ENCODE measurements at places on chromosomes 5 and 9. TPM values are rescaled to one million over a fixed set of nuclear protein-coding genes. Genes with fewer than 3 reads are reported as not detected.

- DNase-seq: no peak
- H3K27me3 ChIP-seq: no peaks in the 10 kb centered on the region
- no peaks in the 10 kb centered on the region for H3K4me1 ChIP-seq
- no peak overlapping the region for H3K4me3 ChIP-seq
- H3K27ac ChIP-seq: no peak overlapping the region
Observed at GRCh38 chr5:130795037-130795436, 370.0 kb downstream of the HINT1 start.

DNA sequence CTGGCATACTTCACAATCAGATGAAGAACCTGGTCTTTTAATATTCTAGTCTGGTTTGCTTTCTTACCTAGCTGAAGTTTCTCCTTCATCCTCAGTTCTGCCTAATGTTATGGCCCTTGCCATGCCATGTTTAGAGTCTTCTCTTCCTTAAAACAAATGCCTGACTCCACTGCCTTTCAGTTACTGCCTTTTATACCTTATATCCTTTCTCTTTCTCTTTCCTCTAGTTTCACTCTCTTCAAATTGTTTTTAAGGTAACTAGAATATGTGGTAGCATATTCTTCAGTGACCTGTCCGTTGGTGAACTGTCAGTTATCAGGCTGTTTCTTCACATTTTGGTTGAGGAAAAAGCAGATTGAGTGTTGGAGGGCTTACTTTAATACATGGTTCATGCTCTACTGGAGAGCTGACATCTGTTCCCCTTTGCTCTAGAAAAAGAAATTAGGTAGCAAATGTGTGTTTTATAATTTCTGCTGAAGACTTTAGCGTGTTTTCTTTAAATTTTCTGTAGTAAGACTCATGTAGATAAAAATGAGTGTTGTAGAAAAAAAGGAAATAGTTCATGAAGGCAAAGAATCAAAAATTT, 103.8 kb downstream of the DMXL1 start:
- no peaks in the 10 kb centered on the region for H3K27me3 ChIP-seq
- peaks cover 11% of the 10 kb centered on the region for H3K36me3 ChIP-seq
- H3K27ac ChIP-seq: no peak overlapping the region
- H3K4me1 ChIP-seq: no peaks in the 10 kb centered on the region

GRCh38 chr5:151685749-151686673, 704 bp downstream of the SPARC start:
- no peaks in the 10 kb centered on the region for H3K27me3 ChIP-seq
- peak overlapping the region; percentile 100 for H3K27ac ChIP-seq
- no peak for DNase-seq
- peaks cover 50% of the 10 kb centered on the region for H3K36me3 ChIP-seq
- peaks cover 43% of the 10 kb centered on the region for H3K4me1 ChIP-seq
- peak overlapping the region; percentile 96 for H3K4me3 ChIP-seq

- no peak overlapping the region for H3K4me3 ChIP-seq
- DNase-seq: no peak
- peak overlapping the region; percentile 27 for H3K27ac ChIP-seq
- H3K36me3 ChIP-seq: peaks cover 56% of the 10 kb centered on the region
Observed at GRCh38 chr5:150120617-150121447, 34.5 kb upstream of the CSF1R start.

GRCh38 chr5:54455413-54456157, at the start of gene HSPB3:
TSS of gene HSPB3 (plus strand) at chr5:54455699. CDS start at chr5:54455790, 91 bp downstream.
- H3K27ac ChIP-seq: peak within 1 kb of the TSS; percentile 88
- peaks cover 54% of the 10 kb centered on the region for H3K4me1 ChIP-seq
- no peaks in the 10 kb centered on the region for H3K27me3 ChIP-seq
- DNase-seq: no peak
- H3K36me3 ChIP-seq: no peaks in the 10 kb centered on the region

DNA sequence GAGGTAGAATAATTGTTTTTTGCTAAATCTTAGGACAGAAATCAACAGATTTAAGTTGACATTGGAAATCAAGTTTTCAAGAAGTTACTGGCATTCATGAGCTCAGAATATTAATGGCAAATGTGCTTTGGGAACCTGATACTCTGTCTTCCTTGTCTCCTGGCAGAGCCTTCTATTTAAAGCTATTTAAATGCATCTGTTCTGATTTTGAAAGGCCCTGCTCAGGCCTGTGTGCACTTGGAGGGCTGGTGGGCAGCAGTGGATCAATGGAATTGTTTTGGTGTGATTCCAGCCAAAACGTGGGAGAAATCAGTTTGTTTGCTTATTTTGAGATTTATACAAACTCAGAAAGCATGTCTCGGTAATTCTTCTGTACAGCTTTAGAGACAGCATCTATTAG, 38.5 kb downstream of the FBXL7 start:
- H3K4me3 ChIP-seq: no peak overlapping the region
- no peaks in the 10 kb centered on the region for H3K27me3 ChIP-seq
- peaks cover 30% of the 10 kb centered on the region for H3K4me1 ChIP-seq
- no peak for DNase-seq
- peak overlapping the region; percentile 52 for H3K27ac ChIP-seq

GRCh38 chr5:174589011-174589410, 135.4 kb upstream of the MSX2 start:
- peaks cover 4% of the 10 kb centered on the region for H3K4me1 ChIP-seq
- no peak overlapping the region for H3K27ac ChIP-seq
- no peaks in the 10 kb centered on the region for H3K27me3 ChIP-seq
- H3K4me3 ChIP-seq: no peak overlapping the region
- H3K36me3 ChIP-seq: peaks cover 4% of the 10 kb centered on the region

- H3K4me1 ChIP-seq: peaks cover 8% of the 10 kb centered on the region
- no peaks in the 10 kb centered on the region for H3K36me3 ChIP-seq
- H3K27ac ChIP-seq: no peak overlapping the region
- no peak overlapping the region for H3K4me3 ChIP-seq
- H3K27me3 ChIP-seq: peaks cover 2% of the 10 kb centered on the region
- DNase-seq: no peak
Observed at GRCh38 chr9:84125046-84125445, 144.4 kb downstream of the RMI1 start.

GRCh38 chr9:123460091-123460490, 104.1 kb downstream of the CRB2 start:
- H3K4me1 ChIP-seq: no peaks in the 10 kb centered on the region
- H3K36me3 ChIP-seq: peaks cover 3% of the 10 kb centered on the region
- H3K27me3 ChIP-seq: no peaks in the 10 kb centered on the region
- no peak overlapping the region for H3K27ac ChIP-seq
- H3K4me3 ChIP-seq: no peak overlapping the region

DNA sequence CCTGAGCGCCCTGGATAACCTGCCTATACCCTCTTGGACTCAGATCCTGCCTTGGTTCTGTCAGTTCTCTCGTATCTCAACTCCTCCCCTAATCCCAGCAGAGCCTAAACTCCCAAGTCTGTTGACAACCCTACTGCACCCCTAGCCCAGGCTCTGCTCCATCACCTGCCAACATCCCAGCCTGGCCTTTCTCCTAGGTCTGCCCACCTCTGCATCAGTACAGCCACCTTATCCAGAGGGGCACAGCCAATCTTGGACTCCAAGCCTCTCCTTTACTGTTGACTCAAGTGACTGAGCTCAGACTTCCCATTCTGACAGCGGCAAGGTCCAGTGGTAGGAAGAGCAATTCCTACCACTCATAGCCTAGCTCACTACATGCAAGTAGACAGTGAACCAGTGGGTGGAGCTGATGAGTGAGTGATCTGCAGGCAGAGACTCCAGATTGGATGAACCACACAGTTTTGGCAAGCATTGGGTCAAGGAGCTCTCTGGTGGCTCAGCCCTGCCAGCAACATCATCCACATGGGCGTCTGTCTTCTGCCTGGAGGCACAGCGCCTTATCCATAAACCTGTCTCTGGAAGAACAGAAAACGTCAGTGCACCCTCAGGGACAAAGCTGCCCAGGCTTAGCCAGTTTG, 26.5 kb downstream of the TRMO start:
- peaks cover 20% of the 10 kb centered on the region for H3K36me3 ChIP-seq
- no peak overlapping the region for H3K27ac ChIP-seq
- H3K4me3 ChIP-seq: no peak overlapping the region
- no peaks in the 10 kb centered on the region for H3K4me1 ChIP-seq

DNA sequence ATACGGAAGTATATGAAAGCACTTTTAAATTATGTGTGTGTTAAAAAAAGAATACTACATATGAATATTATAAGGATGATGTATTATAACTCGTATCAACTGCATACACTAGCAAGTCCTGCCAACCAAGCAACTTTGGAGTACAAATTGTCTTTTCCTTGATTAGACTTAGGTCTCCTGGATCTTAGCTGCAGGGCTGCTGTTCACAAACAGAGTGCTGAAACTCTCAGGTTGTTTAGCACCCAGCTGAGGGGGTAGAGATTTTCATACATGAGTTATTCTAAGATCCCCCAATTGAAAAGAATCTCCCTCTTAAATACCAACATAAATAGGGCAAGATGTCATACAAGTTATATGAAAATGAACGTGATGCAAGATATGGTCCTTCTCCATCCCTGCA, 149.8 kb upstream of the TNC start:
- H3K4me3 ChIP-seq: no peak overlapping the region
- H3K27ac ChIP-seq: no peak overlapping the region
- H3K36me3 ChIP-seq: peaks cover 2% of the 10 kb centered on the region

- H3K4me3 ChIP-seq: no peak overlapping the region
- no peaks in the 10 kb centered on the region for H3K36me3 ChIP-seq
- peaks cover 3% of the 10 kb centered on the region for H3K27me3 ChIP-seq
- peak overlapping the region; percentile 30 for H3K27ac ChIP-seq
- H3K4me1 ChIP-seq: peaks cover 22% of the 10 kb centered on the region
Observed at GRCh38 chr9:122158202-122158601, 1.4 kb downstream of the NDUFA8 start.

DNA sequence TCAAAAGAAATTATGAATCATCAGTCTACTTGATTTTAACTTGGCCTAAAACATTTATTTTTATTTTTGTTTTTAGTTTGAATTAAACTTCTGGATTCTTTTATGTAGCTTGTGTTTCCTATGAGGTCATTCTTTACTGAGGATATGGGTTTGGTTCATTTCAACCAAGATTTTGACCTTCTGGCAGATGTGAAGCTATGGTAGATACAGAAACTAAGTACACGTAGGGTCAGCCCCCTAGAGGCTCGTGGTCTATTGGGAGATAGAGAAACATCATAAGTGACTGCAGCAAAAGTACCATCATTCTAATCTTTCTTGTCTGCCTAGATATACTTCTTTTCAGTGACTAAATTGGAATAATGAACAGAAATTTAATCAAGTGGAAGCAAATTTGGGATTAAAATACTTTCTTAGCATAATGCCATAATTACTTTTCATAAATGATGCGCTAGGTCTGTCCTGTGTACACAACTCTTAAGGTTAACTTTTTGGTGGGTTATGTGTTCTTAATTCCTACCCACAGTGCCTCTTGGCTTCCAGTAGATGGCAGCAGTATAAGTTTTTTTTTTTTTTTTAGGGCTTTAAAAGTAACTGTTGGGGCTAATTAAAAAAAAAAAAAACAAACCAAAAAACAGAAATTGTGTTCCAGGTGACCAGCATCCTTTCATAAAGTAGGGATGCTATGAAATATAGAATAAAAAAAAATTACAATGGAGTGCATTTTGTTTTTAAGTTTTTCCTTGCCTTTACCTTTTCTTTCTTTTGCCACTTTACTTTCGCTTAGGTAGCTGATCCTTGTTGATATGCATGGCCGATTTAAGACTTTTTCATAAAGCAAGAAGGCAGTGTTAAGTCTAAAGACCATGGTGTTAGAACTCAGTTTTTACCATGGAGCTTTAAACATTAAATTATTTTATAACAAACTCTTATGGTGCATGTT, 49.9 kb downstream of the LRRTM2 start:
- DNase-seq: no peak
- H3K27ac ChIP-seq: no peak overlapping the region
- no peak overlapping the region for H3K4me3 ChIP-seq
- H3K4me1 ChIP-seq: peaks cover 26% of the 10 kb centered on the region
- peaks cover 20% of the 10 kb centered on the region for H3K36me3 ChIP-seq

- peaks cover 37% of the 10 kb centered on the region for H3K4me1 ChIP-seq
- H3K36me3 ChIP-seq: peaks cover 3% of the 10 kb centered on the region
- no peaks in the 10 kb centered on the region for H3K27me3 ChIP-seq
- H3K4me3 ChIP-seq: no peak overlapping the region
Observed at GRCh38 chr9:20570087-20570486, 52.2 kb downstream of the MLLT3 start.

- H3K4me3 ChIP-seq: no peak overlapping the region
- no peaks in the 10 kb centered on the region for H3K4me1 ChIP-seq
- H3K27me3 ChIP-seq: no peaks in the 10 kb centered on the region
- DNase-seq: no peak
- H3K27ac ChIP-seq: no peak overlapping the region
Observed at GRCh38 chr9:71875345-71875744, 35.6 kb downstream of the ABHD17B start.

DNA sequence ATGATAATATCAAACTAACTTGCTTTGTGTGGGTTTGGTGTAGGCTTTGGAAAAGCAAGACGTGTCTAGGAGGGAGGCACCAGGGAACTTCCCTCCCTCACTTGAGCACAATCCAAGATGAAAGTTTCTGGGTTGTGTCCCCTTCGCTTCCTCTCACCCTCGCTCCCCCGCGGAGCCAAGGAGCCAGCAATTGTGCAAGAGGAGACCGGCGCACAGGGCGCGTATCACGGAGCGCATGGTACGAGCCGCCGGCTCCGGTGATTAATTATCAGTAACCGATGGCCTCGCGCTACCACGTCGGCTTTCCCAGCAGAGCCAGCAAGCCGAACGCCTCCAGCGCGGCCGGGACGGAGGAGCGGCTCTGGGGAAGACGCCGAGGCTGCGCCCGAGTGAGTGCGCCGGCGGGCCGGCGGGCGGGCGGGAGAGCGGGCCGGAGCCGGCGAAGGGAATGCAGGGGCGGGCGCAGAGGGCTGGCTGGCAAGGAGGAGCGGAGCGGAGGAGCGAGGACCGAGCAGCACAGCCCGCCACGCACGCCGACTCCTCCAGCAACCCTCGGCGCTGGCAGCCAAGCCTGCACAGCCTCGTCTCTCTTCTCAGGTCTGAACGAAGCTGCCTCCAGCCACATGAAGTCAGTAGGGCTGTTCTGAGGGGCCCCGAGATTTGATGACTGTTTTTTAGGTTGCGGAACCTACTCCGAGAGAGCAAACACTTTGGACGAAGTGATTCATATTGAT, 143.6 kb downstream of the BNC2 start:
- peak overlapping the region; percentile 93 for H3K4me3 ChIP-seq
- H3K27ac ChIP-seq: peak overlapping the region; percentile 95
- no peaks in the 10 kb centered on the region for H3K27me3 ChIP-seq
- peak; percentile 93 for DNase-seq

EGFL7 gene
- 7.0 TPM for total RNA-seq

PCDHB8 gene
- total RNA-seq: 3.1 TPM

Data from chondrocyte (in vitro differentiated cells).